Immature natural killer cell (primary cell): ENCODE measurements at places on chromosomes 12 and 14. TPM values are rescaled to one million over a fixed set of nuclear protein-coding genes. Genes with fewer than 3 reads are reported as not detected.

The HOXC12 gene
- polyA plus RNA-seq = not detected

The SERPINA9 gene
- polyA plus RNA-seq = not detected

The ADGRD1 gene
- polyA plus RNA-seq = not detected

The KRT77 gene
- not detected for polyA plus RNA-seq

The TAS2R13 gene
- not detected for polyA plus RNA-seq

DNA sequence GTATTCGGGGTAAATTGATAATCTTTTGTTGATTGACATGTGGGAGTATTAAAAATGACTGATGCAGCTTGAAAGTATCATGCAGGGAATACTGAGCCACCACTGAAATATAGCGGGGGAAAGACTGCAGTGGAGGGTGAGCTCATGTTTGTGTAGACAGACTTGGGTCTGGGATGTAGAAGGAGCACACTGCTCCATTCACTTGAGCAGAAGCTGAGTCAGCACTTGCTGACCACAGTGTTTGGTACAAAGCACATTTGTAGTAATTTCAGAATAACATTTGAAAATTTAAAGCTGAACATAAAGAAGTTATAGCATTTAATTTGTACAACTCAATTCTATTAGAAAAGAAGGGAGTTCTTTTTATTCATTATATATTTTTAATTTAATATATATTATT, 304.3 kb upstream of the PRICKLE1 start:
- DNase-seq = no peak

- no peak for DNase-seq
Observed at GRCh38 chr12:113370923-113371682, 12.7 kb downstream of the PLBD2 start.

- peak; percentile 50 for DNase-seq
Observed at GRCh38 chr12:65962921-65963861, 138.9 kb downstream of the HMGA2 start.

GRCh38 chr12:123479442-123480180, 21.7 kb downstream of the SNRNP35 start:
- DNase-seq = no peak

- DNase-seq = peak; percentile 0
Observed at GRCh38 chr14:80781972-80782367, 159.6 kb downstream of the CEP128 start.

DNA sequence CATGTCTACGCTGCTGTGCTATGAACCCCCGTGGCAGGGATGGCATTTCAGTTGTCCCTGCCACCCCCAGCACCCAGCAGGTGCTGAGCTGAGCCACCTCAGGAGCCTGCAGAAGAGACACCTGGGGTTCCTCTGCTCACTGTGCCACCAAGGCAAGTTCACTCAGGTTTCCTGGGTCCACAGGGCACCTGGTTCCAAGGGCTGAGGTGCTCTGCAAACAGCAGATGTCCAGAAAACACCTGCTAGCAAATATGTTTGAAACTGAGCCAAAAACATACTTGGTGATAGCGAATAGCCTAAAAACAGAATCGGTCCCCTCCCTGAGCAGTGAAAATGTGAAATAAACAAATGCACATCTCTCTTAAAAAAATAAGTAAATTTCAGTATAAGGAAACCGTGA, 35.6 kb upstream of the GPR68 start:
- no peak for DNase-seq

GRCh38 chr12:49567302-49567610, 686 bp downstream of the MCRS1 start:
- no peak for DNase-seq

GRCh38 chr14:98904677-98905076, 367.3 kb downstream of the BCL11B start:
- DNase-seq = no peak

GRCh38 chr14:57875296-57875695, 9.4 kb upstream of the SLC35F4 start:
- no peak for DNase-seq

DNA sequence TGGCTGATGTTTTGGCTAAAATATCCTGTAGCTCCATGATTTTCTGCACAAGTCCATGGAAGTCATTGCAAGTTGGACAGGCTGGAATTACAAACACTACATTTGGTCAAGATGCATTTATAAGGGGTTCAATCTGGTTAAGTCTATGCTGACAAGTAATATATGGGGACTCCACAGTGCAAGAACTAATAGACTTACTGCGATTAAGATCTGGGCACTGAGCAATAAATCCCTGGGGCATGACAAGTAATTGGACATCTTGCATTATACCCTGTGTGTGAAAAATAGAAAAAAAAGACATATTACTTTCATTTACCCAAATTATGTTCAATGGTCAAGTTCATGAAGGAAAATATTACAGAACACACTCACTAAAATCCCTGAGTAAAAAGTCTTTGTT, 99.1 kb downstream of the NELL2 start:
- DNase-seq = no peak
